ENCODE measurements at places on chromosomes 7 and 10. TPM values are rescaled to one million over a fixed set of nuclear protein-coding genes. Genes with fewer than 3 reads are reported as not detected.

The ZNF488 gene
- not detected for total RNA-seq

The ABCB1 gene
- total RNA-seq, result 9.7 TPM

The JMJD1C gene
- total RNA-seq, result 212 TPM

The GRM3 gene
- not detected for total RNA-seq

The MYOF gene
- total RNA-seq, result 494 TPM

The ZNF485 gene
- total RNA-seq, result 2.4 TPM

The TRDMT1 gene
- total RNA-seq, result 17.8 TPM

The C7orf57 gene
- not detected for total RNA-seq

The AASS gene
- total RNA-seq, result 62.6 TPM
